ENCODE measurements at places on chromosomes 5 and 9.

DNA sequence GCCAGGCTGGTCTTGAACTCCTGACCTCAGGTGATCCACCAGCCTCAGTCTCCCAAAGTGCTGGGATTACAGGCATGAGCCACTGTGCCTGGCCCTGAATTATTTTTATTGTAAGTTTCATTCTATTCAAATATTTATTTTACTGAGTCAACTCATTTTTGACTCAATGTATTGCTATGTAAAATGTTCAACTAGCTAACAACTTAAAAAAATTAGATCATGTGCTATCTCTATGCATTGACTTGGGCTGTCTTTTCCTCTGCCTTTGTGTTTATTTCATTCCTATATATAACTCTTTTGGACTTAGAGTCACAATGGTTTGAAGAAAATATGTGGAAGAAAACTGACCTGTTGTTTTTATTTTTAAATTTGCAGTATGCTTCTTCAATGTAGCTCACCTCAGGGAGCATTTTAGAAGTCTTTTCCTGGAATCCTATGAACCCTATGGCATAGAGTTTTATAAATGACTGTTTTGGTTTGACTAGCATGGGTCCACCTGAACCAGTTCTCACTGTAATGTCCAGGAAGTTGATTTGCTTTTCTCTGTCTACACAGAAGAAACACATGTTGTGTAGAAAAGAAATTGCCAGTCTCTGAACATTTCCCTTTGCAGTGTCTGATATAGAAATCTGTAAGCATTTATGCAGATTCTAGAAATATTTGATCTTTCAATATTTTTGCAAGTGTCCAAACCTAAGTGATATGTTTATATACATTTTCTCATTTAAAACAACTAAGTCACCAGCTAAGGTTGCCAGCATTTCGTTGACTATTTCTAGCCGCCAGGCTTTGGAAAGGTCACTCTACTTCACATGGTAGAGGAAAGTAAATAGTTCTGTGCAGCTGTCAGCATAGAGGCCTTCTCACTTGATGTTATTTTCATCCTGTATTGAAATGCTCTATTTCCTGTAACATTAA lies 138.8 kb downstream of the PCSK1 start:
- peak; percentile 13 for DNase-seq

DNA sequence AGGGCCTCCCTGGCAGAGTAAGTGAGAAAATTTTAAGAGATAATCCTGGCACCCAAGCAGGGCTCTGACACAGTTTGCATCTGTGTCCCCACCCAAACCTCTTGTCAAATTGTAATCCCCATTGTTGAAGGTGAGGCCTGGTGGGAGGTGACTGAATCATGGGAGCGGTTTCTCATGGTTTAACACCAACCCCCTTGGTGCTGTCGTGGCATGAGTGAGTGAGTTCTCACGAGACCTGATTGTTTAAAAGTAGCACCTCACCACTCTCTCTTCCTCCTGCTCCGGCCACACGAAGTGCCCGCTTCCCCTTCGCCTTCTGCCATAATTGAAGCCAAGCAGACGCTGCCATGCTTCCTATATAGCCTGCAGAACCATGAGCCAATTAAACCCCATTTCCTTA lies 80.1 kb downstream of the FBXW11 start:
- no peak for DNase-seq

GRCh38 chr5:131913603-131914002 lies 31.9 kb downstream of the MEIKIN start:
- no peak for DNase-seq

- DNase-seq, result no peak
These were observed 433.2 kb upstream of the ZNF608 start for GRCh38 chr5:125179612-125180011.

DNA sequence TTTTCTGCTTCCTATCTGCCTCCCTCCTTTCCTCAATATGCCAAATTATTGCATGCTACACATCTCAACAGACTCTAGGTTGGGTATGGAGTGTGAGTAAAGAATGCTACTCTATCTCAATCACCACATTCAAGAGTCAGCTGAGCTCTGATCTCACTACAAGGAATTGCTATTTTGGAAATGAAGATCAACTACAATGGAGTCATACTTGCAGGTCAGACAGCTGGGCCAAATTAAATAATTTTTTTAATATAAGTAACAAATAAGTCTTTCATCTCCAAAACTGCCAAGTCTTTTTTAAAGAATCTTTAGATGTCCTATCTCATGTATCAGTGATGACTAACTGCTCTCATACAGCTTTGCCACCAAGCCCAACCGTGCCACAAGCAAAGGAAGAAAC lies 64.0 kb downstream of the DEPDC1B start:
- no peak for DNase-seq

GRCh38 chr9:135611142-135611874 lies 28.0 kb downstream of the GLT6D1 start:
- DNase-seq, result no peak

DNA sequence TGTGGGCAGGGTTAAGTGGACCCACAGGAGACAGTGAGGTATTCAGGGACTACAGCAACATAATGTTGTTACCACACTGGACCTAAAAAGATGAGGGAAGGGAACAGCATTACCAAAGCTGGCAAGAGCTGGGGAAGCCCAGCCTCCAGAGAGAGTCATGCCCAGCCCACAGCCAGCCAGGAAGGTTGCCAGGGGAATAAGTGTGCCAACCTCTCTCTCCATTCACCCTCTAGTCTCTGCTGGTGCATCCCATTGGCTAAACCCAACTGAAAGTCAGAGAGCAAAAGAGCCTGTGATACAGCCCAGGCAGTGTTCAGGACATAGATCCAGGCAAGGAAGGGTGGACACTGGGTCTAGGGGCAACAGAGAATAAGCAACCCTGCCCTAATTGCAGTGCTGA lies 35.8 kb upstream of the AFAP1L1 start:
- no peak for DNase-seq

GRCh38 chr5:113133211-113133975 lies 156.8 kb downstream of the DCP2 start:
- no peak for DNase-seq
